ENCODE measurements at places on chromosomes 7 and 10.

GRCh38 chr10:16835228-16835627, 18.0 kb upstream of the RSU1 start:
- peak; percentile 44 for DNase-seq

GRCh38 chr10:1037098-1037497, 11.4 kb upstream of the IDI2 start:
- DNase-seq = no peak

DNA sequence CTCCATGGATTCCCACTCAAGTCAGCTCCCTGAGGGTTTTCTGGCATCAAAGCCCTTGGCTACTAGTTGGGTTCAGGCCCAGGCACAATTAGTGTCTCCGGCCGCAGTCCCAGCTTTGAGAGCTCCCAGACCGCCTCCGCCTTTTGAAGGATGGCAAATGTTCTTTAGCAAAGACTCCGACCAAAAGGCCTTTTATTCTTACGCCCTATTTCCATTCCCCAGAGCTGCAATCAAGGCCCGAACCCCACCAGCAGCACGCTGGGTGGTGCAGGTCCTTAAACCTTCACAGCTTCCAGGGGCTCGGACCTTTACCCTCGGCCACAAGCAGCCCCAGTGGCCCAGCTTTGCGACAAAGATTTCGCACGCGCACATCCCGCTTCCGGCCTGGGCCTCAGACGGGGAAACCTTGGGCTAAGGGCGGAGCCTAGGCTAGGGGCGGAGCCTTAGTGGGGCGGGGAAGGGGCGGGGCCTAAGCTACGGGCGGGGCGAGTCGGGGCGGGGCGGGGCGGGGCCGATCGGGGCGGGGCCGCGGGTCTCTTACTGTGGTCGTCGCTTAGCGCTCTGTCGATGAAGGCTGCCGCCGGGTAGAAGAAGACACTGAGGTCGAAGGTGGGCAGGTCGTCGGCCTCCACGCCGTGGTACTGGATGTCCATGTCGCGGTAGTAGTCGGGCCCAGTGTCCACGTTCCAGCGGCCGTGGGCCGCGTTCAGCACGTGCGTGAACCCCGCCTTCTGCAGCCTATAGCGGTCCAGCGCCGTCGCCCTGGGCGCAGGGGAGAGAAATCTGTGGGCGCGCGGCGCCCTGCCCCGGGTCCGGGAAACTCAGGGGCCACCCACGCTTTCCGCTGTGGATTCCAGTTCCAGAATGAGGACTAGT, 68.0 kb upstream of the SAMD8 start:
- peak; percentile 50 for DNase-seq

GRCh38 chr10:8060010-8060703, 5.7 kb downstream of the GATA3 start:
- DNase-seq = peak; percentile 62

DNA sequence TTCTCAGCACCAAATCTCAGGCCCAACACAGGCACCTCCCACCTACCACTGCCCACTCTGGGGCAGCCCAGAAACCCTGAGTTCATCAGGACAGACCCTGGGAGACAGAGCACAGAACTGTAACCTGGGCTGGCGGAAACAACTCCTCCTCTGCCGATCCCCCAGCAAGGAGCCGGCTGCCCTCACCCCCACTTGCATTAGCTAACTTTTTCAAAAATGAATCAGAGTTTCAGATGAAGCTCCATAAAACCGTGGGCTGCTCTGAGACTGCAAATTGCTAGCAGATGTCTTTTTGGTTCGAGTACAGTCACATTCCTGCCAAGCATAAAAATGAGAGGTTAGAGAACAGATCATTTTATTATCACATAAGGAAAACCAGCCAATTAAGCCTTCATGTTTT, 93.4 kb upstream of the PARD3 start:
- DNase-seq = no peak

GRCh38 chr10:51394039-51394438, 305.4 kb downstream of the CSTF2T start:
- no peak for DNase-seq

DNA sequence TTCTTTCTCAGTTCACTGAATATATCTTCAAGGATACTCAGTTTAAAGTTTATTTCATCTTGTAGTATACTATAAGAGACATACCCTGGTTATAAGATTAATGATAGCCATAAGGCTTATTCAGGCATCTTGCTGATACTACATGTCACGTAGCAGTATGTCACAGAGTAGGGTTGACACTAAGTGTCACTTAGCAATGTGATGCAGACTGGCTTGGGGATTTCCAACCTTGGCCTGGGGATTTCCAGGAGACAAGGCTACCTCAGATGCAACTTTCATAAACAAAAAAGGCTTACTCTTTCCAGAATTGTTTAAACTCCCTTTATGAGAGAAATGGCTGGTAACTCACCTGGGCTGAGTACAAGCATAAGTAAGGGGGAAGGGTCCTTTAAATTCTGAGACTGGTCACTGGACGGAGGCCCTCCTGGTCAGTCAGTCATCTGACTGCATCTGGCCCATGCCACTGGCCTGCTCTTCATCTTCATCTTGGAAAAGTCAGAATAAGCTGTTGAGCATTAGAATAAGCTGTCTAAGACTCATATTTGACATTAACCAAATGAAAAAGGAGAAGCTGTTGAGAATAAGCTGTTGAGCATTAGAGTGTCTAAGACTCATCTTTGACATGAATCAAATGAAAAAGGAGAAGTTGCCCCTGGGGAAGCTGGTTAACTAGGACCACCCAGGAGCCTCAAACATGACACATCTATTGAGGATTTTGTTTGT, 9.5 kb downstream of the SLC13A1 start:
- DNase-seq = no peak

- DNase-seq = no peak
These were observed 100.5 kb downstream of the ADRA2A start for GRCh38 chr10:111177379-111177778.

DNA sequence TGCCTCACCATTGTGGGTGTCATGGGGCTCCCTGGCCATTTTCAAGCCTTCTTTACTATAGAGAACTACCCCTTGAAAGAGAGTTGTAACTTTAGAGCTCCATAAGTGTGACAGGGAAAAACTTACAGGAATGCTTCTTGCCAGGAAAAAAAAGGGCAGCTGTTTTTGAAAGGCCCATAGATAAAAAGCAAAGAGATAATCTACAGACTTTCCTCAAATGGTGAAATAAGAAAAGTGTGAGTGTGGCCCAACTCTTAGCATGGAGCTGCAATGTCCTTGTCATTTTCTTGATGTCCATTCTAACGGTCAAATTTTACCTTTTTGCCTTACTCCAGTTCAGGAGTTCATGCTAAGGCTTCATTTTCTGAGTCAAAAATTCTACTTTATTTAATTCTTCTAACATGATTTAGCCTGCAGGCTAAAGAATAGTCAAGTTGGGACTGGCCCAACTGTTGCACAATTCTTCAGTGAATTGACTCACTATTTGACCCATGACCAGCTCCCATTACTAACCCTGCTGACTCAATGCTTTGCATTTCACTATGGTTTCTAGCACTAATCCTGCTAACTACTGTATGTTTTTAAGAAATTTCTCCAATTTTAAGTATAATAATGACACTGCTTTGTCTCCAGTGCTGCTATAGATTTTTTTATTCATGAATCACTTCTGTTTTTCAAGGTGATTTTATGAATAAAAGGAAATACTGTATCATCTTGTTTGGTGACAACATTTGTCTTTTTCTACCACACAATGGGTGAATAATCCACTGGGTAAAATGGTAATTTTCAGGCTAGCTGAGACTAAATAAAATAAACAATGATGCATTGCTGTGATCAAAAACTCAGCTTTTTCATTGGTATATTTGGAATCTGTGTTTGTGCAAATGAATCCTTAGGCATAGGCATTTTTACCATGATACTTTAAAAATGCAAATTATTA, 41.4 kb upstream of the SGCE start:
- DNase-seq = no peak

DNA sequence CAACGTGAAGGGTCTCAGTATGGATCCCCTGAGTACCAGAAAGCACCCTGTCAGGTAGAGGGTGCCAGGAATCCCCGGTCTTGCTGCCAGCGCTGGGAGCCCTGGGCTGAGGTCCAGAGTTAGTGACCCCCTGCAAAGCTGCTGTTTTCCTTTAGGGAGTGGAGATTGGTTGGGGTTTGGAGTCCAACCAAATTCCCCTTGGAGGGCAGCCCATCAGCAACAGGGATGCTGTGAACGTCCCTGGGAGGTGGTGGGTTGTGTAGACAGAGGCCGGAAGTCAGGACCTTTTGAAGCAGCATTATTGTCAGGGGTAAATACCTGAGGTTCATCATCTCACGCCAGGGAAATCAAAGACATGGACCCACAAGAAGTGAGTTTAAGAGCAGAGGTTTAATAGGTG, 104.2 kb downstream of the COL26A1 start:
- DNase-seq = no peak

GRCh38 chr7:87370660-87371180, 25.3 kb downstream of the CROT start:
- DNase-seq = no peak

All from CD4-positive, alpha-beta T cell treated with Interleukin-15 for 4 hours (primary cell).